ENCODE measurements at places on chromosomes 13 and 19.
A peak's percentile ranks its signal among the peaks of the same experiment; 100 is the strongest.

DNA sequence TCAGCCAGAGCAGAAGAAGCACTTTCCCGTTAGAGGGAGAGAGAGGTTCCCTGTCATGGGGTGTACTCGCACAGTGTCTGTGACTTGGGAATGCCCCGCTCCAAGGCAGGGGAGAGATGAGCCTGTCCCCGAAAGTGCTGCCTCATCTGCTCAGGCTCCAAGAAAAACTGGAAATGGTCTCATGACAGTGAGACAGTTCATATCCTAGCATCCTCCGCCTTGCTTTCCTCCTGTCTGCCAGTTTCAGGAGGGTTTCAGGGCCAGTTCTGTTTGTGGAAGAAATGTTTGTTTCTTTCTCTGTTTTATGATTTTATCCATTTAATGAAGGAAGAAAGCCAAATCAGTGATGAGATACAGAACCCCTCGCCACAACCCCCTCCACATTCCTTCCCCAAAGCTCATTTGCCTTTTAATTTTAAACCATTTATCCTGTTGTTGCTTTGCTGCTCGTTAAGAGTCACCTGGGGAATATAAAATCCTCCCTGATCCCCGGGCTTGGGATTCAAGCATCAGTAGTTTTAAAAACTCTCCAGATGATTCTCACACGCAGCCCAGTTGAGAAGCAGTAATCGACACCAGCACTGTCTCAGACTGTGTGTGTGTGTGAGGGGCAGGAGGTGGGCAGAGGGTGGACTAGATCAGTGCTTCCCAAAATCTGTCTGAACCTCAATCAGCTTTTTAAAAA, 144.6 kb upstream of the UBL3 start:
- DNase-seq, result no peak

DNA sequence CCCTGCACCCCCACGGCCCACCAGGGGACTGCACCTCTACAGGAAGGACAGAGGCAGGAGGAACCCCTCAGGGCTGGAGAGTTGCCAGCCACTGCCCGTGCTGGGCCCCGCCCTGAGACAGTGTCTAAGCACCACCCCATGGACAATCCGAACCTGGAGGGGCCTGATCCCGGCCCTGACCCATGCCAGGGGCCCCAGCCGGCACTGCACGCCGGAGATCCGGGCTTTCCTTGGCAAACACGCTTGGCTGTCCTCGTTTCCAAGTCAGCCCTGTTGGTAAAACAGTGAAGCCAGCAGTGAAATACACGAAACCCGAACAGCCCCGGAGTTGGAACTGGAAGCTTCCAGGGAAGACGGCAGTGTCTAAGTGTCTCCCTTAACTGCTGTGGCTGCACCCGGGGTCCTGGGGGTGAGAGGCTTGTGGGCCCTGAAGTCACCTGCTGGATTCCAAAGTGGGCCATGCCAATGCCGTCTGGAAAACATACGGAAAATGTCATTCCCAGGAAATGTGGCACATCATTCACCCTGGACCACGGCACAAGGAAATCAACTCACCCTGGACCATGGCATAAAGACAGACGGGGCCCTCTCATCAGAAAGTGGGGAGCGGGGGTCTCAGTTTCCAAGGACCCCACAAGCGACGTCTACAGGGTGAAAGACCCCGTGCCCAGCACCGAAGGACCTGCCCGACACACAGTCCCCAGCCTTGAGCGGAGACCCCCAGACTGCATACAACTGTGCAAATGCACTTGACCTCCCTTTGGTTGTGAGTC, 30.9 kb downstream of the RASA3 start:
- DNase-seq, result no peak

GRCh38 chr19:13057744-13058143, 44.9 kb downstream of the LYL1 start:
- no peak for DNase-seq

DNA sequence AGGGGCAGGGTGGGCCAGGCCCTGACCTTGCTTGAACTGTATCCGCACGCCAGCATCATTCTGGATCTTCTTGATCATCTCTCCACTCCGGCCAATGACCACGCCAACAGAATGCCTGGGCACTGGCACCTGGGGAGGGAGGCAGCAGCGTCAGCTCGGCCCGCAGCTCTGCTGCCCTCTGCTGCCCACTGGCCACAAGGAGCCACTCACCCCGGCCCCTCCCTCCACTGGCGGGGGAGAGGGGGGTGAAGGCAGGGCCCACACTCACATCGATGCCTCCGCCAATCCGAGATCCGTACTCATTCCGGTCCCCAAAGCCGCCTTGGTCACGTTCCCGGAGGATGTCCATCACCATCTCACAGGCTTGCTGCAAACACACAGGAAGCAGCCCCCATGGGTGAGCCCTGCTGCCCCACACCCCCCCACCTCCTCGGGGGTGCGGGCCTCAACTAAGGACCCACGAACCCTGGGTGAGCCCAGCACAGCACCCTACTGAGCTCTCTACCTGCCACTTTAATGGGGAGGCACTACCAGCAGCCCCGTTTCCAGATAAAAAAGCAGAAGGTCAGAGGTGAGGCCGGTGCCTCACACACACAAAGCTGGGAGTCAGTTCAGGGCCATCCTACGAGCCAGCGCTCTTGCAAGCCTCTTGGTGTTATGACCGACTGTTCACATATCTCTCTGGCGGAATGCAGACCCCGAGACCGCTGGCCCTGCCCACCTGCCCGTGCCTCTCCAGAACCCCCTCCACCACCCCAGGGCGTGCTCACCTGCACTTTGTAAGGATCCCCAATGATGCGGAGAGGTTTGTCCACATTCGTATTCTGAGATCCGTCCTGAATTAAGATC, 6.7 kb downstream of the KHSRP start:
- DNase-seq, result no peak

- no peak for DNase-seq
Observed at GRCh38 chr13:44048326-44048725, 168.6 kb downstream of the LACC1 start.

DNA sequence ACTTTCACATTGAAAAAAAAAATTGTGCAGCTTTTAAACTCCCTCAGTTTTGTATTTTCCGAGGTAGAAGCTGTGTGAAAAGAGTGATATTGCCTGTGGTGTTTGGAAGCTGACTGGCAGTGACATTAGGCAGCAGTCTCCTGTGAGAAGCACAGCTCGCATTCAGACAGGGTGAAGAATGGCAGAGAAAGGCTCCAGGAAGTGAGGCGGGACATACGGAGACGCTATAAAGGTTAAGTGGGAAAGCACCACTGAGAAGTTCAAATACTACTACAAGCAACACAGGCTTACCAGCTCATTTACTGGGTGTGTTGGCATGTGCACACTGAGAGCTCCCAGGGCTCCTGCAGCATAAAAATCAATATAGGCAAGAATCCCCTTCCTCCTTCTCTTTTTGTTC, 88.4 kb downstream of the RXFP2 start:
- no peak for DNase-seq

DNA sequence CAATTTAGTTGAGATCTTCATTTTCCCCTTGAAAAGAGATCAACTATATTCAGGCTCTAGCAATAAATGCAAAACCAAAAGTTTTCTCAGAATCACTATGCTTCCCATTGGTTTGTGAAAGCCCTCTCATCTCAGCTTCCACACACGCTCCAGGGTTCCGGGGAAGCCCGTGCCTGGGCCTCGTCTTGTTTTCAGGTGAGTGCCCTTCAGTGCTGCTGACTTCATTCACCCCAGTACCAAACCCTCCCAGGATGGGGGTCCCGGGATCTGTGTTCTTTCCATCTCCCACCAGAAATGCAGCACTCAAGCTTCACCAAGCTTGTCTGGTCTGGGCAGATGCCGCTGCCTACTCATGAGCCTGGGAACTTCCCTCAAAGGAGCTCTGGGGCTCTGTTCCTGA, 97.7 kb downstream of the TEX29 start:
- no peak for DNase-seq

- no peak for DNase-seq
Observed at GRCh38 chr19:34734537-34735103, 577 bp downstream of the ZNF181 start.

DNA sequence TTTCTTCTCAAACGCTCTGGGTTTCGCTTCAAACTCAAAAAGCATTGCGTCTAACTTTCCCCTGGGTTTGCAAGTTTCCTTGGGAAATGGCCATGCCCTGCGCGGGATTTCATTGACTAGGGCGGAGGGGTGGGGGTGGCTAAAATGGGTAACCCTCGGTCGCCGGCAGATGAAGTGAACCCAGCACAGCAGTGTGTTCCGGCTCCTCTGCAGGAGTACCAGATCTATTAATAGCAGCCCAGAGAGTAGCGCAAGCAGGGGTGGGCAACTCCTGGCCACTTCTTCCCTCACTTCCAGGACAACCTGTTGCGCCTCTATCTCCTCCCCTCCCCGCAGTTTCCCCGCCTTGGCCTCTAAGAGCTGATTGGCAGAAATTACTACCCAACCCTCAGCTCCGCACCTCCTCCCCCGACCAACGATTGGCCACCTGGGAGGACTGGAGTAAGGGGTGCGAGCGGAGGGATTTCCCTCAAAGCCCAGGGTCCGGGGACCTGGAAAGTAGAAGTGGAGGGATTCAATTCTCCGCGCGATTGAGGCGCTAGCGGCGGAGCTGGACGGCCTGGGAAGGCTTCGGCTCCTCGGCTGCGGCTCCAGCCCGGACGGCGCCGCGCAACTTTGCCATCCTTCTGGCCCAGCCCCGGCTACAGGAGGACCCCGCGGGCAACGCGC, at the start of gene FREM2:
FREM2 (plus strand) TSS at position 501 of the 669 bp plus-strand sequence. CDS start 268 bp downstream, outside the sequence.
- DNase-seq, result no peak

GRCh38 chr19:33953592-33953991, 156.9 kb downstream of the KCTD15 start:
- no peak for DNase-seq

GRCh38 chr13:44652962-44653660, 77.0 kb upstream of the TSC22D1 start:
- DNase-seq, result no peak

DNA sequence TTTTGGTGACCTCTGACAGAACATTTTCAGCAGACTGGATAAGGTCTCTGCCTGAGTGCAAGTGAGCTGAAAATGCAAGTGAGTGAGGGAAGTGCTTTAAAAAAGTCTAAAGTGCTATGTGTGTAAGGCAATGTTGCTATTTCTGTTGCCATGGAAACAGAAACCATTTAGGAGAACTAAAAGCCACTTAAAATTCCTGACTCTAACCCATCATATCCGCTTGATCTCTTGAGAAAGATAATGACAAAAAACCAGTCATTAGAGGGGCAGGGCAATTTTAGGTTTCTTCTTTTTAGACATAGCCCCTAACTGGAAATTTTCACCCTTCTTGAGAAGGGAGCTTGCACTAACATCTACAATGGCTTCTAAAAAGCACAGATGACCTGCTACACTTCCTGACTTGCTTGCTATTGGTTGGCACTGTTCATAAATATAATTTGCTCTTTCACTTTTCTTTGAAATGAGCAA, at the start of gene CYSLTR2:
CYSLTR2 (plus strand) TSS at position 458 of the 468 bp plus-strand sequence. CDS start 52,889 bp downstream, outside the sequence.
- no peak for DNase-seq

GRCh38 chr19:9044449-9044848, 34.2 kb upstream of the MUC16 start:
- DNase-seq, result no peak

- peak; percentile 66 for DNase-seq
Observed at GRCh38 chr19:51473009-51473707, 5.2 kb upstream of the CEACAM18 start.

DNA sequence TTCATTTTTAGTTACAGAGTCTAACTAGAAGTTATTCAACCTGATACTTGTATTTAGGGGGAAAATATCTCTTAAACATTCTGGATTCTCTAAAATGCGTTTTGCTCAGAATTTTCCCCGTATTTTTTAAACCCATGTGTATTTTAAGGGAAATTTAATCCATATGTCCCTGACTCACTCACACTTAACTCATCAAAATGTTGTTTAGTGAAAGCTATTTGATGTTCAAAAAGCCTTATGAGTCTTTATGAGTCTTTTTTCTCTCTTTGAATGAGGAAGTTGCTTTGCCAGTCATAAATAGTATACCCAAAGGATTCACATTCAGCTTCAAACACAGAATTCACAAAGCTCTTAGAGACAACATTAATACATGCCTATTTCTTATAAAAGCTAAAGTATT, 16.4 kb downstream of the MAB21L1 start:
- DNase-seq, result no peak

DNA sequence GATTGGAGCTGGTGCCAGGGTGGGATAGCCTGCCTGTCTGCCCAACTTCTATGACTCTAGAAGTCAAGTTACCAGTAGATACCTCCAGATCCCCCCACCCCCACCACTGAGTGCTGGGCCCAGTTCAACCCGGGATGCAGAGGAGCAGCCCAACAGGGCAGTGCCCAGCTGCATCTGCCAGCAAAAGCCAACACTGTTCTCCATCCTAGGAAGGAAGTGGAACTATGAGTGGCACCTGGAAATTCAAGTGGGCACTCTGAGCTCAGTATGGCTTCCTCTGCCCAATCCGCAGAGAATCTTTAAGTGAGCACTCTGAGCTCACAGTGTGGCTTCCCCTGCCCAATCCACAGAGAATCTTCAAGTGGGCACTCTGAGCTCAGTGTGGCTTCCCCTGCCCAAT, 14.2 kb downstream of the TUBGCP3 start:
- DNase-seq, result no peak

DNA sequence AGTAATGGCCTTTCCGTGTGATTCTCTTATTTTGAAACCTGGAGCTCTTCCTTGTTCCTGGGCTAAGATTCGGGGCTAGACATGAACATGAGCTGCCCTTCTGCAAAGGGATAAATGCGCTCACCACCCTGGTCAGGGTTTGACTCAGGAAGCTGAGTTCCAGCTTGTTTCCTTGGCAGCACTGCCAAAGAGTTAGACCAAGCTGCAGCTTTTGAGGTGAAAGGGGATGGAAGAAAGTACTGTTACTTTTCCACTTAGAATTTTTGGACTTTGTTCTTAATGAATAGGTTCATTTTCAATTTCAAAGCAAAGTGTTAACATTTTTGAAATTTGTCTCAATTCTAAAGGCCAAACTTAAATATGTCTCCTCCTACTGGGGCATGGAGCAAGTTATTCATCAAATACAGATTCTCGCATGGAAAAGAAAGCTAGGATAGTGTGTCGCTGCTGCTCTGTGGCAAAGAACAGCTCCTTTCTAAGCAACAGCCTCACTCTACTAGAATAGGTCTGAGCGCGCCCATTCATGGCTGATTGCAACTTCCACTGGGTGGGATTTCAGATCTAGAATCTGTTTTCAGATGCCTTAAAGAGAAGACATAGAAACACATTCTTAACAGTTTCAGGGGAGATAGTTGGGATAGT, 2.2 kb downstream of the RGCC start:
- DNase-seq, result no peak

GRCh38 chr19:49875177-49875576, 2.0 kb downstream of the AKT1S1 start:
- DNase-seq, result no peak

DNA sequence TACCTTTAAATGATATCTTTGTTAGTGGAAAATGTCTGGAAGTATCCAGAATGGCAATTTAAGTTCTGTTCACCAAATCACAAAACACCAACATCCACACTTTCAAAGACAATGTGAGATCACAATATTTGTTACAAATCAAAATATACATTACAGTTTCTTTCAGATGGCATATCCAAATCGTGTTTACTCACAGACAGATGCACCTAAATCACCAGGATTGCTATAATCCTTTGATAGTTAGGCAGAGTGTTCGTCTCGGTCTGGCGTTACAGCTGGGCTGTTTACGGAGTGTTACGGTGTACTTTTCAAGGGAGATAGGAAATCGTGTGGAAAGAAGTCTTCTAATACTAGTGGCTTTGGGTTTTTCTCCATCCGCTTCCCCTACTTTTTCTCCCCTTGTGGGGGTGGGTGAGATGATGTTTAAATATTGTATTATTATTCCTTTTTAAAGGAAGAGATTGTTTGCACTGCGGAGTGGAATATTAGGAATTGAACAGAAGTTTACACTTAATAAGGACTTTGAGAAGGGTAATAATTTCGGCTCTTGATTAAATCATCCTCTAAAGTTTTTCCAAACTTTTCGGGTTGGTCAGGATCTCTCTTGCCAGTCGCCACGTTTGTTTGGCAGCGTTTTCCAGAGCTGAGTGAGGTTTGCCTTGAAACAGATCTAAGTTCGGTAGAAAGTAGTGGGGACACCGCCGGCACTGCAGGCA, 1.8 kb downstream of the MAB21L1 start:
- no peak for DNase-seq
